ENCODE measurements at places on chromosomes 11 and 22.

- no peak for DNase-seq
Observed at GRCh38 chr11:36399236-36399635, 103.1 kb downstream of the PRR5L start.

DNA sequence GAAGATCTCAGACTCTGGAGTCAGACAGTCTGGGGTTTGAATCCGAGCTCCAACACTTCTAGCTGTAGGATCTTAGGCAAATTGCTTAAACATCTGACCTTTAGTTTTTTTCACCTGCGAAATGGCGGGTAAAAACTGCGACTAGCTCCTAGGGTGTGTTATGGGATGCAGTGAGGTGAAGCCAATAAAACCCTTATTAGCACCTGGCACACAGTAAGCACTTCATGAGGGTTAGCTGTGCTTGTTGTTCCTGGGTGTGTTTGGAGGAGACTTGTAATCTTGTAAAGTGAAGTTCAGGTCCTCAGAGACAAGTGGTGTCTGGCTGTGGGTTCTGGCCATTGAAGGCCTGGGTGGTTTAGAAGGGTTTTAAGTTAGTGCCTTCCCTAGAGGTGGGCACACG lies 68.9 kb downstream of the ZBTB16 start:
- DNase-seq, result no peak

DNA sequence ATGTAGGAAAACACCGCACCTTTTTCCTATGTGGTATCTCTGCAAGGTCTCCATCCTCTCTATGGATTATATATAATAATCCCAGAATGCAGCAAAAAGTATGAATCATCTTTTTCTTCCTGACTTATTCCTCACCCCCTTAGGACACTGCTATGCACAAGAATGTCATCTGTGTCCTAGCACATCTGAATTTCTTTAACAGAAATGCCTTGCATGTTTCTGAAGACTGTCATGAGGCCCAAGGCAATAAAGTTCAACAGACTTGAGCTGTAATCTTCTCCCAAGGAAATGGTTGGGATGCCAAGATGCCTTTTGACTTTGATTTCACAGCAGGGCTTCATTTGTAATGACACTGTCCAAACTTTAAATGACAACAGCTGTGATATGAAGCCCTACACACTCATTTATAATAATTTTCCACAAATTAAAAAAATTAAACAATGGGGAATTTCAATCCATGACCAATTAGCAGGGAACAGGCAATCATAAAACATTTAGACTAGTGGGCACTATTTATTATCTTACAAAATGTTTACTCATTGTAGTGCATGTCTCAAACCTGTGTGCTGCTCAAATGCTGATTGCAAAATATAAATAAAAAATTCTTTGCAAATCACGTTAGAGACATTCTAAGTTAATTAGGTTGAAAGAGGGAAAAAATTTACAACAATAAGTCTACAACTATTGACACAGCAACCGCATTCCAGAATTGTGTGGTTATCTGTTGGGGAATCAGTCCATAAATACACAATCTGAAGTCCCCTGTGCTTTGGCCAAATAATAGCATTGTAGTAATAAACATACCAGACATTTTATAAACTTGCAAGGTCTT lies 242.3 kb downstream of the SWAP70 start:
- DNase-seq, result no peak

DNA sequence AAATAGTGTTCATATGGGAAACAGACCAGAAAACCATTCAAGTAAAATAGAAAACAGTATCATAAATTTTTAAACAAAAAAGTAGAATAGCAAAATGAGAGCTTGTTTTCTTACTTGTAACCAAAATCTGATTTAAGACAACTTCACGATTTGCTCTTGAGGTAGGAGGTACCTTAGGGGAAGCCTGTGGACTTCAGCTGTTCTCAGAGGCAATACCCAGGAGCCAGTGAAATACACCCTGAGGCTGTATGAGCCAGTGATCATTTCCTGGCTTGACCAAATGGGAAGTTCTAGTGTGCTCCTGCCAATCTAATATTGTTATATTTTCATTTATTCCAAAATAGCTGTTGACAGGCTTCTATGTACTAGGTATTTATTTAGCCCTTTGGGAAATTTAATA lies 104.8 kb downstream of the ARHGAP42 start:
- no peak for DNase-seq

DNA sequence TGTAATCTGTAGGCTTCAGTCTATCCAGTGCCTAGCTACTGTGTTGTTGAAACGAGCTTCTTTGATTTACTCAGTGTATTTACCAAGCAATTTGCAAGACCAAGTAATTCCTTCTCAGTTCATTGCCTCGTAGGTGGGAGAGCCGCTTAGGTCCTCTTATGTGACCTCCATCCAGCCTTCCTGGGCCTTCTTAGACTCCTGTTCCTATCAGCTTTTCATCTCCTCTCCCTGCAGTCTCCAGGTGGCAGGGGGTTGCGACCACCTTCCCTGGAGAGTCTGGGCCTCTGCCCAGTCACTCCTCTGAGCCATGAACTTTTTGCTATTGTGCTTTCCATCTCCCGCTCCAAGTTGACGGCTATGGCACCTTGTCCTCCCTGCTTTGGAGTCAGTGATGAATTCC lies 251.8 kb downstream of the KIRREL3 start:
- DNase-seq, result no peak

GRCh38 chr11:83175815-83176214 lies 17.7 kb upstream of the ANKRD42 start:
- DNase-seq, result no peak

GRCh38 chr11:68168694-68169093 lies 44.4 kb downstream of the KMT5B start:
- DNase-seq, result no peak

- DNase-seq, result peak; percentile 92
Observed at GRCh38 chr11:76207642-76208401, 1.5 kb upstream of the WNT11 start.

DNA sequence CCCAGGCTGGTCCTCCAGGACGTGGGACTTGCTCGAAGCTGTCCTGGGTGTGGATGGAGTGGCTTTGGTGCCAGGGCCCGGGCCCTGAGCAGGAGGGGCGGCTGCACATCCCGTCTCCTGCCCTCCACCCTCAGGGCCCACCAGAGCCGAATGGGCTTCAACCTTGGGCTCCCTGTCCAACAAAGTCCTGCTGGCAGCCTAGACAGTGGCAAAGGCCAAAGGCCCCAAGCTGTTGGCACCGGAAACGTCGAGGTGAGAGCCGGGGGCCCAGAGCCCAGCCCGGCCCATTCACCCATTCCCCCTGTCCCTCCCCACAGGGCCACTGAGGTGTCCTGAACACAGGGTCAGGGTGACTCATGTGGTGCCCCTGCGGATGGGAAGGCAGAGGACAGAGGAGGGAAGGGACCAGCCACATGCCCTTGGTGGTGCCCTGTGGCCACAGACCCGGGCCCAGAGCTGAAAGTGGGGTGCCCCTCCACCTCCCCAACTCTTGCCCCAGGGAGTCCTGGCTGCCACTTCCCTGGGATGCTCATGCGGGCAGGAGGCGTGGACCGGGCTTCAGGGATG lies 9.1 kb downstream of the TSPAN32 start:
- DNase-seq, result no peak

DNA sequence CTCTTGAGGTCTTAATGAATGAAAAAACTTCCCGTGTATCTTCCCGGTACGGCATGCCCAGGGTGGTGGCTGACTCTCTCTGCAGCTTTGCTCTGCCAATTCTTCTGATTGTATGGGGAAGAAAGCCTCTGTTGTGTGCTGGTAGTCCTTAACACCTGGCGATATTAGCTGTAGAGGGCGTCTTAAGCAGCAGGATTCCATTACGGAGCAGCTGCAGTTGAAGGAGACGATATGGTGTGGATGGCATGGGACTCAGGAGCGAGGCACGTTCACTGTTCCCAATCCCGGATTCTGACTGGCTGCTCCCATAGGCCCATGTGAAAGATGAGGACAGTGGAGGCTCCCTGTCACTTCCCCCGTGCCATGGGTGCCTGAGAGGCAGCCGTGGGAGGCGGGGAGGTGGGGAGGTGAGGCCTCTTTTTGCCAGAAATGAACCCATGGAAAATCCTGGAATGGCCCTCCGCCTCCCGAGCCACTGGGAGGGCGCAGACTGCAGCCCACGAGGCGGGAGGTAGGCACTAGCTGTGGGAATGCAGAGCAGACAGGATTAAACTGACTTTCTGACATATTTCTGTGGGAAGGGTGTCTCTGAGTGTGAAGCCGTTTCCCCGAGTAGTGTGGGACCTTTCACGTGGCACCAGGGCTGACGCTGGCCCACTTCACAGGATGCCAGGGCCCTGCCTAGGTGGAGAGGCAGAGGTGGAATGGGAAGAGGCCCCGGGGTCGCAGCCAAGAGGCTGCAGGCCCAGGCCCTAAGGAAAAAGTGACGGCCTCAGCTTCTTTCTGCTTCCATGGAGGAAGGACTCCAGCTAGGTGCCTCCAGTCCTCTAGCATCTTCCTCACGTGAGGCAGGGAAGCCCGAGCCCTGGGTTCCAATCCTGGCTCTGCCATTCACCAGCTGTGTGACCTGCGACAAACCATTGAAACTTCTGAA lies 121.4 kb upstream of the CD82 start:
- no peak for DNase-seq

- DNase-seq, result no peak
Observed at GRCh38 chr11:94826415-94826814, 58.3 kb downstream of the AMOTL1 start.

GRCh38 chr11:114316980-114317786 lies 21.0 kb downstream of the NNMT start:
- no peak for DNase-seq

All from left lung (tissue), 14 donors.